ENCODE measurements at places on chromosomes 1 and 21.

GRCh38 chr1:113253187-113253586 lies 137.1 kb upstream of the MAGI3 start:
- DNase-seq, result no peak

DNA sequence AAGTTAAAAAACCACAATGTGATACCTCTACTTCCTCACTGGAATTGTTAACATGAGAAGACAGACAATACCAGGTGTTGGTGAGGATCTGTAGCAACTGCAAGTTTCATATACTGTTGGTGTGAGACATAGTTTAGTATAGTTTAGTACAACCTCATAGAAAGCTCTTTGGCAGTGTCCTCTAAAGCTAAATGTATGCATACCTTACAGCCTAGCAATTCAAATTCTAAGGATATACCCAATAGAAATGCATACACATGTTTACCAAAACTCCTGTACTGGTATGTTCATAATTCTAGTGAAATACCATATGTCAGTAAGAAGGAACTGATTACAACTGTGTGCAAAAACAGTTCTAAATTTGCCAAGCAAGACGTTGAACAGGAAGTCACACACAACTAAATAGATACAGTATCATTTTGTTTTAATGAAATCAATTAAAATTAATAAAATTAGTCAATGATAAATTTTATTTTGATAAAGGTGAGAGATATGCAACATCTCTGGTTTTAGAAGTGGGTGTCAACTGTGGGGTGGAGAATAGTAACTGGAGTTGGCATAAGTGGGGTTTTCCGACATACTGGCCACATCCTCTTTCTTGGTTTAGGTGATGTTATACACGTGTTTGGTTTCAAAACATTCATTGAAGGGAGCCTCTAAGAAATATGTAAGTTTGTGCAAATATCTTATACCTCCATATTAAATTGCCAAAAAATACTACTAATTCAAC lies 450.7 kb downstream of the PTPRC start:
- DNase-seq, result no peak

- no peak for DNase-seq
These were observed 4.7 kb downstream of the MYSM1 start for GRCh38 chr1:58695206-58695605.

DNA sequence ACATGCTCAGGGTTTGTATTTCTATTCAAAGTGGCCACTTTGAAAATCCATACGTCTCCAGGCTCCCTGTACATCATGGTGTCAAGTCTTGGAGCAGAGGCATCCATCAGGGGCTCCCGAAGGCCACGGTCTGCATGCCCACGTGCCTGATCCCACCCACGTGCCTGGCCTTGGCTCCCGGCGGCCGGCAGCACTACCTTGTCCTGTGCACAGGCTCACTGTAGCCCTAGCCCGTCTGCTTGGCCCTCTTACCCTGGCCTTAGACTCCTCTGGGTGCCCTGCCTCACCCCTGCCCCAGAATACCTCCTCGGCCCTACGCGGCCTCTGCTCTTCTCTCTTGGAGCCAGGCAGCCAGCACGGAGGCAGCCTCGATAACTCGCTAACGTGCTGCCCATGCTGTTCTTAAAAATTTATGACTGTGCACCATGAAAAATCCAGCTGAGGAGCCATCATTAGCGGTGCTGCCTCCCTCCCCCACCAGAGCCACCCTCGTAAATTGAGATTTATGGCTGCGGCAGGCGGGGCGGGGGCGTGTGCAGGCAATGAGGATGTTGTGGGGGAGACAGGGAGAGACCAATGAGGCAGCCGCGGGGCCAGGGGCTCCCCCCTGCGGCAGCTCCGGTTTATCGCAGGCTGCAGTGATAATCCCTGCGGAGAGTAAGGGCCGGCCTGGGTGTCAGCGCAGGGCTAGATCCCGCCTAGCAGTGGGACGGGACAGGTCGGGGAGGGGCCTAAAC lies 24.6 kb downstream of the DMAP1 start:
- DNase-seq, result peak; percentile 78

DNA sequence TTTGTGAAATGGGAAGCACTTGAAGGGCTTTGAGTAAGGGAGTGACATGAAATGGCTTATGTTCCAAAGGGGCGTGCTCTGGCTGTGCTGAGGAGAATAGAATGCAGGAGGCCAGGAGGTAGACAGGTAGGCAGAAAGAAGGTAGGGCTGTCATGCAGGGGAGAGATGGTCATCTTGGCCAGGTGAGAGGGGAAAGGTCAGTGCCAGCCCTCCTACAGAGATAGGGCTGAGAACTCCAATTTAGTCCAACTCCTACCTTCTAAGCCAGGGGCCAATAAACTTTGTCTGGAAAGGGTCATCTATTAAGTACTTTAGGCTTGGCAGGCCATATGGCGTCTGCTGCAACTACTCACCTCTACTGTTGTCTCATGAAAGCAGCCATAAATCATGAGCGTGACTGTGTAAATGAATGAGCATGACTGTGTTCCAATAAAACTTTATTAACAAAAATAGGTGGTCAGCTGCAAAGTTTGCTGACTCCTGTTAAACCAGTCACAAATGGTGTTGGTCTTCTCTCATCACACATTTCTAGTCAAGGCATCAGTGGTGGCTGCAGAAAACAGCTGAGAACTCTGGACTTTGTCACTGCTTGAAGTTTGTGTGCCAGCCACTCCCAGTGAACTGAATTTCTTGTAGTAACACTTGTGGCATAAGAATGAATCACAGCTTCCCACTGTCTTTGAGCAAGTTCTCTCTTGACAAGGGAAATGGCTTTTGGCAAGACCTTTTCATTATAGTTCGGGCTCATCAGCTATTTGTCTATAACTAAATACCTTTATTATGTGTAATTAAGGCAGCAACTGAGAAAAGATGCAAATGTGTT lies 32.0 kb upstream of the CD2 start:
- no peak for DNase-seq

- DNase-seq, result no peak
These were observed 362.4 kb downstream of the NEGR1 start for GRCh38 chr1:71919811-71920509.

GRCh38 chr1:248622570-248623001 lies 12.3 kb downstream of the OR2T11 start:
- DNase-seq, result no peak

DNA sequence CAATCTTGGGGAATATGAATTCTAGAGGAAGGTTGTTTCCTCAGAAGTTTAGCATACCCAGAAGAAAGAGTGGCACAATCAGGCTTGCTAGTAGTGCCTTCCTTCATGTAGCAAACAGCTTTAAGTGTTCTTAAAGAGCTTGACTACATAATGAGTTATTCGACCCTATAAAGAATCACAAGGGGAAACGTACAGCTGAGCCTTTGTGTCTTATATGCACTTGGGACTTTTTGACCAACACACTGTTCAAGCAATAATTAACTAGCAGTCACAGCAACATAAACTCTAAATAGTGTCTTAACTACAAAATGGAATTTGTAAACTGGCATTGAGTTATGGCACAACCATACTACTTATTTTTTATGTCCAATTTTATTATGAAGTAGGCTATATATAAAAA lies 86.1 kb downstream of the TTLL7 start:
- no peak for DNase-seq

DNA sequence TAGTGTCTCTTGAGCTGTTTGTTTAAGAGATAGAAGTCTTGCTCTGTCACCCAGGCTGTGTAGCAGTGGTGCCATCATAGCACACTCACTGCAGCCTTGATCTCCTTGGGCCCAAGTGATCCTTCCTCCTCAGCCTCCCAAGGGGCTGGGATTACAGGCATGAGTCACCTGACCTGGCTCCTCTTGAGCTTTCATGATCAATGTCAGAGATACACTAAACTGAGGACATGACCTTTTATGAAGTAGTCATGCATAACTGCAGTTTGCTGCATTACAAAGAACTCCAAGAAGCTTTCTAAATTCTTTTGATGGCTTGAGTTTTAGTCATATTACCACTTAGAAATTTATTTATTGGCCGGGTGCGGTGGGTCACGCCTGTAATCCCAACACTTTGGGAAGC lies 77.7 kb downstream of the CC2D1B start:
- DNase-seq, result no peak

- peak; percentile 78 for DNase-seq
These were observed 134.7 kb downstream of the TGFBR3 start for GRCh38 chr1:91751275-91751674.

DNA sequence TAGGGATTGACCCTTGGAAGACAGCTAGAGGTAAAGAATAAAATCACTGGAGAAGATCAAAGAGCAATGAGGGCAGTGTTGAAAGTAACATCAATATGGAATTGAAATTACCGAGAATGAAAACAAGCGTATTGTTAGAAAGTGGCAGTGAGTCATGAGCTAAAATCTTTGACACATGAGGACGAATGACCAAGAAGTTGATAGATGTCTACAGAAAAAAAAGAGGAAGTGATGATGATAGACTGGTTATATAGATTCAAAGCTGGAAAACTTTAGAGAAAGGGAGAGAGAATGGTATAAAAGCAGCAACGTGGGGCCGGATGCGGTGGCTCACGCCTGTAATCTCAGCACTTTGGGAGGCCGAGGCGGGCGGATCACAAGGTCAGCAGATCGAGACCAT lies 12.5 kb upstream of the DNM3 start:
- no peak for DNase-seq

DNA sequence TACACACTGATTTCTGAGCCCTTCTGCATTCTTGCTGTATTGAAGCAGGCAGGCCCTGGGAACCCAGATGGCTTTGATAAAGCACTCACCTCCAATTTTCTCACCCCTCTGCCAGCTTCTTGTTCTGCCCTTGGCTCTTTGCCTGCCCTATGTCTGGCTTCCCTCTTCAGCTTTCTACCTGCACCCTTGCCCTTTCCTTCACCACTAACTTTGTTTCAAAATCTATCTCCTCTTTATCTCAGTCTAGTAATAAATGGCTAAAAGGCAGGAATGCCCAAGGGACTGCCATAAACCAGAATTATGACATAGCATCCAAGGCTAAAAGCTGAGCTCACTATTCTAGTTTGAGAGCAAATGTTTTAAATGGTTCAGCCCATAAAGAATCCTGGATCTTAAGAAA lies 178.7 kb downstream of the TNR start:
- no peak for DNase-seq

DNA sequence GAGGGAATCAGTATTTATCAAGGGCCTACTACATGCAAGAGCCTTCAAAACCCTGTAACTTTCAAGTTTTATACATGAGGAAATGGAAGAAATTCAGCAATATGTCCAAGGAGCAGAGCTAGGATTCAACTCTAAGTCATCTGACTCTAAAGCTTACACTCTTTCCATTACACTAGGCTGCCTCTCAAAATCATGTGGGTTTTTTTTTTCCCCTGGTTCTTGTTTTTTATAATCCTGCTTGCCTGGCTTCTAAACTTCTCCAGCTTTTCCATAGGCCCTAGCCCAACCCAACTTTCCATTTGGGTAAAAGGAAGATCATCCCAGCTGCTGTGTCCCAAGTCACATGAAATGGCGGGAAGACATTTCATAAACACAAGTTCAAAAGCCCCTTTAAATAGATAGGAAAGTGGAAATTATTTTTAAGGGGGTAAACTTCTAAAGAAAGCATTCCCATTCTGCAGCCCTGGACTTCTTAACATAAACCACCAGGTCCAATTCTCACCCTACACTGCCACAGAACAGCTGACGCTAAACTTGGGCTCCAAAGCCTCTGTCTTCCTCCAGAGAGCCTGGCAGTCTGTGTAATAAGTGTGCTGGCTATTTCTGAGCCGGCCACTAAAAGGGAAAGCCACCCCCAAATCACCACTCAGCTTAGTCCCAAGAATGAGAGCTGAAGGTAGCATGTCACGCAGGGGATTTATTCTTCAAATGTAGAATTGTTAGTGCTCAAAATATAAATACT lies 46.9 kb downstream of the ITPKB start:
- no peak for DNase-seq

GRCh38 chr1:30472009-30472408 lies 251.4 kb downstream of the MATN1 start:
- DNase-seq, result no peak

- no peak for DNase-seq
These were observed 61.6 kb downstream of the SMYD3 start for GRCh38 chr1:246445503-246445902.

- no peak for DNase-seq
These were observed 17.3 kb downstream of the METTL13 start for GRCh38 chr1:171798765-171799164.

DNA sequence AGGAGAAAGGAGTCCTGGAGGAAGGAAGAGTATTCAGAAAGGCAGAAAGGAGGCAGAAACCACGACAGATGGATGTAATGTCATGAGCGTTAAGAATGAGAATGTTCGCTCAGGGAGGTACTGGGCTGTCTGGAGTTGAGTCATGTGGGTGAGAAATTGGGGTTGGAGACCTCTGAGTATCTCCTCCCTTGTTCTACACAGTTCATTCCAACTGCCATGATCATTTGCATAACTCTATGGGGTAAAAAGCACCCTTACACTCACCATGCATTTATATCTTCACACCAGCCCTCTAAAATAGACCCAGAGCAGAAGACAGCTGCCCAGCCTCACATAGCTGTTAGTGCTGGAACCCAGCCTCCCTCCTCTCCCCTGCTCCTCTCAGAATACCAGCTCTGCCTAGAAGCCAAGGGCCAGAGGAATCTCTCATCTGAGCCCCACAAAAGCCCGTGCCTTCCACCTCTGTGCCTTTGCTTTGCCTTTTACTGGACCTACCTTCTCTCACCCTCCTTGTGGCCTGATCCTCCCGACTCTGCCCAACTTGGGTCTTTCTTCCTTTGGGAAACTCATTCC lies 85.2 kb downstream of the BEND5 start:
- no peak for DNase-seq

DNA sequence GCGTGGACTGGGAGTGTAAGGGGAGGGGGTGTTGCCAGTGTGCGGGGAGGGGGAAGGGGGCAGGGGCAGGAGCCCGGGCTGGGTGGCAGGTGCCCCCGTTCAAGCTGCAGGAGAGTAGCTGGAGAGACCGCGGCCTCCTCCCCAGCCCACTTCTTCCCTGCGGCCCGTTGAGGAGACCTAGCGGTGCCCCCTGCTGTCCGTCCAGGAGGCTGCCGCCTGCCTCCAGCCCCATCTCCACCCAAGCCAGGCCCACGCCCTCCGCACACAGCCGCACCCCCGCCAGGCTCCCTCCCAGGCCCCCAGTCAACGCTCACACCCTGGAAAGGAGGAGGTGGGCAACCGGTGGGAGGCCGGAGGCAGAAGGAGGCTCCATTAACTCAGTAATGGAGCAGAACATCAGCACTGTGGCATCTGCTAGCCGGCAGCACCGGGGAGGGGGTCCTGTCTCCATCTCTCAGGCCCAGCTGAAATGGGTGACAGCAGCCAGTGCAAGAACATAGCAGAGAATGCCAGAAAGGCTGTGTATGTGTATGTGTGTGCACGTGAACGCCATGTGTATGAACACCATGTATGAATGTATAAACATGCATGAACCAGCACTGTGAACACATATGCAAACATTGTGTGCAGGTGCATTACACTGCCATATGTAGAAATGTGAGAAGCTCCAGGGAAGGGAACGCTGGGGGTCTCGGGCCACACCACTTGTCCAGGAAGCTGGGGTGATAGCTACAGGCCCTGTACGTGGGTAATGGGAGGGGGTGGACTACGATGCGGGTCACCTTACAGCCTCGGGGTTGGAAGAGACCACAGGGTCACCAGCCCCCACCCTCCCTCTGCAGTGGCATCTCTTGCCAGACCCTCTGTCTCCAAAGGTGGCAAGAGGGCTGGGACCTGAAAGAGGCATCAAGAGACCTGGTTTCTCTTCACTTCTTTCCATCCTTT lies 84.6 kb downstream of the SYT2 start:
- peak; percentile 73 for DNase-seq

GRCh38 chr1:43495204-43495603 lies 35.5 kb upstream of the PTPRF start:
- DNase-seq, result no peak

All from femur (tissue), 1 donor.